AG04450 (cell line): ENCODE measurements at places on chromosomes 13 and 19. TPM values are rescaled to one million over a fixed set of nuclear protein-coding genes. Genes with fewer than 3 reads are reported as not detected.

- no peak for DNase-seq
Measured at GRCh38 chr13:25901460-25902376, 150.1 kb downstream of the SHISA2 start.

DNA sequence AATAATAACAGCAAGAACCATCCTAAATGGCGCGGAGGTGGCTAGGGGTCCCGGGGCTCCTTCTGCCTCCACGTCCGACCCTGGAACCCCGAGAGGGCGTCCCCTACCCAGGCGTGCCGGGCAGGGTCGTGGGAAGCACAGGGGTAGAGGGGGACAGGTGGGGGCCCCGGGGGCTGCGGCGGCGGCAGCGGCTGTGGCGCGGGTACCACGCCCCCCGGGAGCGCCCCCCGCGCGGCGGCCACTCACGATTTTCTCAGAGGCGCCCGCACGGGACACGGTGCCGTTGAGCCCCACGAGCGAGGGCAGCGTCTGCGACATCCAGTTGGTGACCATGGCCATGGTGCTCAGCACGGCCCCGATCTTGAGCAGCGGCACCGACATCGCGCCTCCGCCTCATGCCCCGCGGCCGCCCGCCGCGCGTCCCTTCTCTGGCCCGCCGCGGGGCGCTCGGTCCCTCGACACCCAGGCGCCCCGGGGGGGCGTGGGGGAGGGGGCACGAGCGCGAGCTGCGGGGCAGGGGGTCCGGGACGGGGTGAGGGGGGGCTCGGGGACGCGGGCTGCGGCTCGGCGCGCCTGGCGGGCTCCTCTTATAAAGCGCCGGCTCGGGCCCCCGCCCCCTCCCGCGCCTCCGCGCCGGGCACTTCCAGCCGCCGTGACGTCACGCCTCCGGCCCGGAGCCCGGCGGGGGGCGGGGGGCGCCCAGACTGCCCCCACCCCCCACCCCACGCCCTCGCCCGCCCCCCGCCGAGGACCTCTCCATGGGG, 22.9 kb downstream of the OLFM2 start:
- no peak for DNase-seq

GRCh38 chr19:39167461-39168257, 29.1 kb upstream of the NCCRP1 start:
- DNase-seq = no peak

MEDAG gene
- polyA plus RNA-seq = 3.2 and 3.7 TPM in 2 replicates

ZNF223 gene
- polyA plus RNA-seq = 4.2 and 5.3 TPM in 2 replicates

DNA sequence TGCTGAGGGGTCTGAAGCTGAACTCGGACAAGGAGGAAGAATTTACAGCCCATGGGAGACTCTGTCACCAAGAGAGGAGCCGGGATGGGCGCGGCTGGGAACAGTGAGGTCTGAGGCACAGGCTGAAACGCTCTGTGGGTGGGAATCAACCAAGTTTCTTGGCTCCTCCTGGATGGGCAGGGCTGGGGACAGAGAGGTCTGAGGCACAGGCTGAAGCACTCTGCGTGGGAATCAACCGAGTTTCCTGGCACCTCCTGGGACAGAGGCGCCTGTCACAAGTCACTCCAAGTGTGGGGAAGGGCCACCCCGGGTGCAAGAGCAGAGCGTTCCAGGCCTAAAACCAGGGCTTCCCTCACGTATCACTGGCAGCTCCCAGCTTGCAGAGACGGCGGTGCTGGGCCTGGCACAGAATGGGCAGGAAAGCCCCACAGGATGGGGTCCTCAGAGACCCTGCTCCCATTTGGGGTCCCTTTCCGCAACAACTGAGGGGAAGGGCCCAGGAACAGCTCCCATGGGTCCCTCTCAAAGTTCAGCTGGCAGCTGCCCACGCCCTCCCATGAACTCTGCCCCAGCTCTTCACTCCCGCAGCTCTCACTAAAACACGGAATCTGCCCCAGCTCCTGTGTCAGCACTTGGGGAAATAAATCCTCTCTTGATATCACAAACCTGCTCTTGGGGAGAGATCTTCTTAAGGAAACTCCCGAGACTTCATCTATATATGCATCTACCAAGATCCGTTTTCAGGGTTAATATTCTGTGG, 18.5 kb downstream of the AP3D1 start:
- DNase-seq = no peak

- DNase-seq = peak; percentile 23
Measured at GRCh38 chr13:88086577-88086976, 415.4 kb downstream of the SLITRK5 start.

DNA sequence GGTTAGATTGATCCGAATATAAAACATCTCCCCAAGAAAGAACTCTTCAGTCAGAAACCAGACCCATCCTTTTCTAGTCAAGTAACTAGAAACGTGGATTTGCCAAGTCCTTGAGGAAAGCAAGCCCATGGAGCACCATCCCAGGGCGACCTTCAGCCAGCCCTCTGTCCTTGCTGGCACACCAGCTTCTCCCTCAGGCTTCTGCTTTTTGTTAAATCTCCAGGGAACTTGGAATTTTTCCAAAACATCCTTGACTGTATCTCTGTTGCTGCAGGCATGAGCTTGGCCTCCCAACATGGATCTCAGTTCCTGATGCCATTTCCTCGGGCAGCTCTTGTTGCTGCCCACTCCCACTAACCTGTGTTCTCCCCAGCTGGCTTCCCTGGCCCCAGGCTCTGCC, 27.1 kb upstream of the C1QTNF9 start:
- no peak for DNase-seq

DNA sequence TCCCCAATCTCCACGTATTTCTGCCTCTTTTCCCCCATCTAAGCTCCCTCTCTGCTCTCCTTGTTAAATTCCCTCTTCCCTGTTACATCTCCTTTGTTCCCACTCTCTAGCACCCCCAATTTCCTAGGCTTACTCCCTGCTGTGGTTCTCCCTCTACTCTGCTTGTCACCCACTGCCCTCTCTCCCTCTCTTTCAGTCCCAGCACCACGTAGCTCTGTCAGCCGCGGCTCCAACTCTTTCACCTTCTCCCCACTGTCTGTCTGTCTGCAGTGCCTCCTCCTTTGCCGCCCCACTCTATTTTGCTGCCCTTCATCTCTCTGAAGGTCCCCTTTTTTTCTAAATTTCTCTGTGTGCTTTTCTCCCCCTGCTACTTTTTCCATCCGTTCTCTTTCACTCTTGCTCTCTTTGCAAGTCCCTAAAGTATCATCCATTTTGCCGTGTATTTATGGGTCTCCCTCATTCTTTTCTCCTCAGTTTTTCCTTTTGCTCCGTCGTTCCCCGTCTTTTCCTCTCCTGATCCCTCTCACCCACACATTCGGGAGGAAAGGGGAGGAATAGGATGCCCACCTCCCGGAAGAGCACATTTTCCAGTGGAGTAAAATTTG, 937 bp downstream of the ZNF841 start:
- DNase-seq = no peak

DNA sequence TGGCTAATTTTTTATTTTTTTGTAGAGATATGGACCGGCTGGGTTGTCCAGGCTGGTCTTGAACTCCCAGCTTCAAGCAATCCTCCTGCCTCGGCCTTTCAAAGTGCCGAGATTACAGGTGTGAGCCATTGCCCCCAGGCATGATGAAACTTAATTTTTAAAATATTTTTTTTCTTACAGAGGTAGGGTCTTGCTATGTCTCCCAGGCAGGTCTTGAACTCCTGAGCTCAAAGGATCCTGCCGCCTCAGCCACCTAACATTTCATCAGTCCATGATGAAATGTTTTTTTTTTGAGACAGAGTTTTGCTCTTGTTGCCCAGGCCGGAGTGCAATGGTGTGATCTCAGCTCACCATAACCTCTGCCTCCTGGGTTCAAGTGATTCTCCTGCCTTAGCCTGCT, 12.4 kb downstream of the C19orf44 start:
- DNase-seq = no peak

GRCh38 chr19:51161266-51161665, 19.2 kb downstream of the SIGLEC7 start:
- no peak for DNase-seq

DNA sequence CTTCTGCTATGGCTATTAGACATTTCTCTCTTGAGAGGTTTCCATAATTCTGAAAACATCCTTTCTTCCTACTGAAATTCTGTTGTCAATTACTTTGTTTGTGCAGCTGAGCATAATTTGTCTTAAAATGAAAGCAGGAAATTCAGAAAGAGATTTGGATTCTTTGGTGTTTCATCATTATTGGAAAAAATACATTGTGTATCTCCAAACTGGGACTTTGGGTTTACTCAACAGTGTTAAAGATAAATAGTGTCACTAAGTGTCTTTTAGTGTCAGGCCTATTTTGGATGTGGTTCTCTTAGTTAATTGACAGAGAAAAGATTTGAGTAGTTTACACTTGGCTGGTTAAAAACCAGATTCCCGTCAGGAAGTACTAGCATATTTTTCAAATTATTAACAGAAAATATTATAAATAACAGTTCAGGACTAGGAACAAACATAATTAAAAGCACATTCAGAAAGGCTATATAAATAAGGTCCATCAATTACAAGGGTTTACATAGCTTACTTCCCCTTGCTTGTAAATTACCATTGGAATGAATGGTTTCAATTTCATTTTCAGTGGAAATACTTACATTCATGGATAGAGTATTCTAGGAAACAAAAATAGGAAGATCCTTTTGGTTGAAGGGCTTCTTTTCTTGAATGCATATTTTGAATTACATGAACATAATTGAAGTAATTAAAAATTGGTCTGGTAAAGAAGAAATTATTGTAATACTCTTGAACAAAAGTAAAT, 483.1 kb downstream of the GPC6 start:
- DNase-seq = no peak

KLK3 gene
- polyA plus RNA-seq = not detected in 2 replicates

DNA sequence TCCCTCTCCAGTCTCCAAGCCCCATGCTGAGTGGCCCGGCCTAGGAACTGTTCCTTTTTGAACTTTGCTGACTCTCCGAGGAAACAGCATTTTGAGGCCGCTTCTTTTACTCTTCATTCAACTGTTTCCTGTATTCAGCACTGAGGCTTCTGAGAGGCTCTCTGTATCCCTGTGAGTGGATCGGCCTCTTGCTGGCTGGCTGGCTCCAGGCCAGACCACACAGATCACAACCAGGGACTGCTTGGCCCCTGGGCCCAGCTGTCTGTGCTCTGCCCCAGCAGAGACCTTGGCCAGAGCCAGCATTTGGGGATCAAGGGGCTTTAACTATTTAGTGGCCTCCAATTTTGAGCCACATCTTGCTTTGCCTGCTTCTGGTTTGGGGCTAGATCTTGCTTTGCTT, 75.6 kb upstream of the KL start:
- peak; percentile 6 for DNase-seq

- DNase-seq = no peak
Measured at GRCh38 chr13:54185101-54185500, 1156.5 kb downstream of the OLFM4 start.

IGSF23 gene
- 0.27 and 0.37 TPM in 2 replicates for polyA plus RNA-seq

- DNase-seq = no peak
Measured at GRCh38 chr13:40275636-40276035, 390.8 kb downstream of the FOXO1 start.

GRCh38 chr13:72686766-72687165, 40.7 kb downstream of the MZT1 start:
- DNase-seq = no peak

DNA sequence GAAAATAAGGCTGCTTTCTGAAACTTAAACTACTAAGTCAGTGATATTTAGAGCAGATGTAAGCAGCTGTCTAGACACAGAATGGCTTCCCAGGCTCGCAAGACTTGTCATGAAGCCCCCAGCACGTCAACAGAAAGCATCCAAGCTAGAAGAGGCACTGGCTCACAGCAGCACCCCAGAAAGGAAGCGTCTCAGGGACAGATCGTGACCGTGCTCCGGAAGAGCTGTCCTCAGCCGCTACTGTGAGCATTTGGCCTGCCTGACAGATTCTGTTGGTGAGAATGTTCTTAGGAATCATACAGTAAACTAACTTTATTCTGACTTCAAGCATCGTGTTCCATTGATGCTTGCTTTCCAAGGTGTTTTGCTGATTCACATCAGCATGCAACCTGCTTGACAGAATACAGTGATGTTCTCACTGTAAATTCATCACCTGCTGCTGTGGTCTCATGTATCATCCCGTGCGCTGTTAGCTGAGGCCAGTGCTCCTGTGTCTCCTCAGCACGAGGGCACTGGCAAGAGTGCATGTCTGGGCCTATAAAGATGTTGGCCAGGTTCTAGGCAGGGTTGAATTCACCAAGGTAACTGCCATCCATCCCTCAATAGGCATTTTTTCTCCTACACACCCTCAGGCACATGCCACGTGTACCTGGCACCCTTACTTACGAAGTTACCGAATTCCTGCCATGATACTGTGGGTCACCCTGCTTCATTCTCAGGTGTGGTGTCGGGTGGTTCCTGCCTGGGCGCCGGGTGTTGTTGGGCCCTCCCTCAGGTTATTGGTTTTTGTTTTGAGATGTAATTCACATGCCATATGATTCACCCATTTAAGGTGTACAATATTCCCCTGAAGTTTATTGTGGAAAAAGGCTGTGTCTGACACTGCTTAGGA, 15.9 kb downstream of the SPINT2 start:
- DNase-seq = no peak

DNA sequence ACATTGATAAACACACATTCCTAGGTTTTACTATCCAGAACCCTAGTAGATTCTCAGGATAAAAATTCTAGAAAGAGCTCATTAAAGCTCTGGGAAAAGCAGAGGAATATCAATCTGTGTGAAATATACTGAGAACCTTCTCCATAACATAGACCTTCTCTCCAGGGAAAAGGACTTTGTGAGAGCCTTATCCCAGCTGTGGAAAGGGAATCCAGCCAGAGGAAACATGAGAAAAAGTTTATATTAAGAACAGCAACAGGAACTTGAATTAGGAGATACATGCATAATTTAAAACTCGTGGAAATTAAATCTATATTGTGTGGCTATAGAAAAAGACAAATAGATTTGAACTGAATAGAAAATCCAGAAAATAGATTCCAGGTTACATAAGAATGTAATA, 1639.9 kb downstream of the EFNB2 start:
- DNase-seq = no peak

DNA sequence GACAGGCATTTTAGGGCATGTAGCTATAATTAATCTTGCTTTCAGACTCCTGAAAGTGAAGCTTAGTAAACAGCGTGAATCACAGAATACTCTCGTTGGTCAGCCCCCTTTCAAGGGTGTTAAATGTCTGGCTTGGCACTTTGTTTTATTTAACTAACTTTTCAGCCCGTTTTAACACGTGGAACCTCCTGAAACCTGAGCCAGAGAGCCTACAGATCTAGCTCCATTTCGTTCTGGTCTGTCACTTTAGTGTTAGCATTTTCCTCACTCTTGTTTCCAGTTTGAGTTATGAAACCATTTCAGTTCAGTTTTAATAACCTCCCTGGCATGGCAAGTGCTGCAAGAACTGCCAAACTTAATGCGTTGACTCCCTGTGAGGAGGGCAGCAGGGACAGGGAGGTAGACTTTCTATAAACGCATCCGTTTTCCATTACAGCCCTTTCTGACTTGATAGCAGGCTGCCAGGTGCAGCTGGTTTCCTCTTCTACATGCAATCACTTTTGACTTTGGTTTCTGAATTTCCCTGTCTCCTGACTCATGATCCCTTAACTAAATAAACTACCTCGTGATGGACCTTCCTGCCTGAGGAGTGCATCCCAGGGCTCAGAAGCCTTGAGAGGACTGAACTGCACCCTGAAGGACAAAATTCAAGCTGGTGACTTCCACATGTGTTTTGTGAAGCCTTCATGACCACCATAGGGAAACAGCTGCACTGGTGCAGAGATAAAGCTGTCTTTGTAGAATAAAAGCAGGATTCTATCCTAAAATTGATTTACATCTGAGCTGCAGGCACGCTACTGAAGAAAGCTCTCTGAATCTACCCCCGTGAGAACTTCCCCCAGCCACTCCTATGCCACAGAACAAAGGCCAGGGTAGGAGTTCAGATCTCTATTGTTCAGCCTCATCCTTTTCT, 192.6 kb downstream of the DLEU7 start:
- DNase-seq = peak; percentile 23

- no peak for DNase-seq
Measured at GRCh38 chr13:29564818-29565217, 30.7 kb downstream of the SLC7A1 start.
